ENCODE measurements at places on chromosomes 12 and 14.

DNA sequence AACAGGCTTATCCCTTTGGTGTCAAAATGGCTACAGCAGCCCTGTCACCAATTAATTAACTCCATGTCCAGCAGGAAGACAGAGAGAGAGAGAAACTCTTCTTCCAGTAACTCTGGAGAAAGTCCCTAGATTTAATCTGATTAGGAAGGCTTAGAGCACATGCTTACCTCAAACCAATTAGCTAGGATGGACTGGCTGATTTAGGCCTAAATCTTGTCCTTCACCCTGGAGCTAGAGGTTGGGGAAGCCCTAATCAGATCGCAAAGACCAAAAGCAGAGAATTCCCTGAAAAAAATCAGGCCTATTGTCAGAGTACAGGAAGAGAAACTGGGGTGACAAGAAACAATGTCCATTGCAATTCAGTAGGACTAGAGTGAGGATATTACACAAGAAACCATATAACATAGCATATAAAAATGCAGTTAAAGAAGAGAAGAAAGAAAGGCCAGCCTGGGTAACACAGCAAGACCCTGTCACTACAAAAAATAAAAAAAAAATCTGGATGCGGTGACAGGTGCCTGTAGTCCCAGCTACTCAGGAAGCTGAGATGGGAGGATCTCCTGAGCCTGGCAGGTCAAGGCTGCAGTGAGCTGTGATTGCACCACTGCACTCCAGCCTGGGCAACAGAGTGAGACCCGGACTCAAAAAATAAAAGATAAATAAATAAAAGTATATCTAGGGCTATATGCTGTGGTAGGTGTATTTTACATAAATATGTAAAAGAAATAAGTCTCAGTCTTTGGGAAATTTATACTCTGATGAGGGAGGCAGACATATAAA lies 34.9 kb upstream of the TUBA1A start:
- DNase-seq: no peak

DNA sequence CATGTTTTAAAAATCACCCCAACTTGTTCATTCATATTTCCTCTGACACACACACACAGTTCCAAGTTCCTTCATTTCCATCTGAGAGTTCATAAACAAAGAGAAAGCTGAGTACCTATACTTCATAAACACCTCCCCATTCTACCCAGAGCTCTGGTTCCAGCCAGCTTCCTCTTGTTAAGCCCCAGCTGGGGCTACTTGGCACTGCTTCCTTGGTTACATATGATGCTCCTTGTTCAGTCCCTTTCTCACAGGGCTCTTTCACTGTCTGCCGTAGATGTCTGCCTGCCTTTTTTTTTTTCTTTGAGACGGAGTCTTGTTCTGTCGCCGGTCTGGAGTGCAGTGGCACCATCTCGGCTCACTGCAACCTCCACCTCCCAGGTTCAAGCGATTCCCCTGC lies 77.5 kb downstream of the COX16 start:
- DNase-seq: no peak

DNA sequence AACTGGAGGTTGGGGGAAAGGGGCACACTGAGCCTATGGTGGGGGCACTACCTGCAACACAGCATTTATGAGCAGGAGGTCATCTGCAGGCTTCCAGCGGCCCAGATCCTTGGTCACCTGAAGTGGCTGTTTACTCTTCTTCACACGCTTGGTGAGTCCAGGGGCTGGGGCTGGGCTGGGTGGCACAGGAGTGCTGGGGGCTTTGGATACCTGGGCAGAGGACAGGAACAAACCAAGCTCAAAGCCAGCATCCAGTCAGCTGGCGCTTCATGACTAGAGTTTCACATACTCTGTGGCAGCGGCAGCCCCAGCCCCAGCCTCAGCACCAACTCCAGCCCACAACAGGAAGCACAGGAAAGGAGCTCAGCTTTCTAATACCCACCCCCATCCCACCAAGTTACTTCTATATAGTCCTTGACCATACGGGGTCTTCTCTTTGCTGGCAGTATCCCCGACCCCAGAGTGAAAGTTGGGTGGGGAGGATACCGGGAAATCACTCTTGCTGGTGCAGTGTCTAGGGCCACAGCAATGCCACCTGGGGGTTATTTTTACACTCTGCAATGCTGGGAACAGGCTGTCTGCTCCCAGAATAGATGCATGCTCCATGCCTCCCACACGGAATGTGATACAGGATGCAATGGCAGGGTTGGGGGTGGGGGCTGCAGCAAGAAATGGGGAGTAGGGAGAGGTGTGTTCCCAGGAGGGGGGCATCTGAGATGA lies 3.1 kb downstream of the MCRS1 start:
- DNase-seq: no peak

DNA sequence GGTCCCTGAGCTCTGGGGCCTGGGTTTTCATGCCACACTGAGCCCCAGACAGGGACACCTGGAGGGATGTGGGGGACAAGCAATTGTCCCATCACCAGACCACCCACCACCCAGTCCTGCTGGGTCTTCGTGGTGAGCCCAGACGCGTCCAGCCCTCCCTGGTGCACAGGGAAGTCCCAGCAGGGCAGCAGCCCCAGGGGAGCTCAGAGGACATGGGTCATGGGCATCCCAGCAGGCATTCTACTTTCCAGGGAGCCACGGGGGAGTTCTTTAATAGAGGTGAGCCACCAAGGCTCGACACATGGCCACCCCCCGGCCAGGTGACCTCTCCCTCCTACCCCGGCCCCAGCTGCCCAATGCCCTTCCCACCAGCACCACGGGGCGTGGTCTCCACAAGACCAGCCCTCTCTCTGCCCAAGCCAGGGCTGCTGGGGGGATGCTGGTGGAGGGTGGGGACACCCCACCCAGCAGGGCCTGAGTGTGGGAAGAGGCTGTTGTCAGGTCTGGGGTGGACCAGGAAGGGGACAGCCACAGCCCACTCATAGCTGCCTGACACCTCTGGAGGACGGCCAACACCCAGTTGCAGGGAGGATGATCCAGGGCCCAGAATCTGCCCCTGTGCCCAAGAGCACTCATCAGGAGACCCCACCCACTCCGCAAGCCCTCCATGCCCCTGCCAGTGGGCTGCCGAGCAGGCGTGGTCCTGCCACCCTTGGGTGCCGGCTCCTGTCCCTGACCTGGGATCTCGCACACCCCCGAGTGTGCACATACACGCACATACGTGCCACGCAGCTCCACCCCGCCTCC lies 14.1 kb downstream of the AKT1 start:
- no peak for DNase-seq

DNA sequence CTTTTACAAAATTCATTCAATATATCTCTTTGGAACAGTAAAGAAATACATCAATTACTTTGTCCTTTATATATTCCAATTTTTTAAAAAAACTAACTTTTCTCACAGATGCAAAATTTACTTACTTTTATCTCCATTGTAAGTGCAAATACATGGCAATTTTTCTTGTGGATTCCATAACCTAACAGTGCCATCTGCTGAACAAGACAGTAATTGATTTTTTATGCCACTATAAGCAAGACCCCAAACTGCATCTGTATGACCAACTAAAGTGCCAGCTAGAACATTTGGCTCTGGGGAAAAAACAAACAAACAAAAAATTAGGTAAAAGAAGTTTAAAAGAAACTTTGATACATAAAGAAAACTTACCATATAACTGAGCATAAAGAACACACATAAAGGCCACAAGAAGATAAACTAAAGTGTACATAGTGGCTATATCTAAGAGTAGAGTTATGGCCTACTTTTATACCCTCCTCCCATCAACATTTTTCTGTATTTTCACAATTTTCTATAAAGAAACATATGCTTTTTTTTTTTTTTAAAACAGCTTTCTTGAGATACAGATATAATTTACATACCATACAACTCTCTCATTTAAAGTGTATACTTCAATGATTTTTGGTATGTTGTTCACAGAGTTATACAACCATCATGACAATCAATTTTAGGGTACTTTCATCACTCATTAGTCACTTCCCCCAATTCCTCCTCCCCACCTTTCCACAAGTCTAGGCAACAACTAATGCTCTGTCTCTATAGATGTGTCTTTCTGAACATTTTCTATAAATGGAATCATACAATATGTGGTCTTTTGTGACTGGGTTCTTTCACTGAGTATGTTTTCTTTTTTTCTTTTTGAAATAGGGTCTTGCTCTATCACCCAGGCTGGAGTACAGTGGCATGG lies 32.6 kb downstream of the COCH start:
- no peak for DNase-seq

DNA sequence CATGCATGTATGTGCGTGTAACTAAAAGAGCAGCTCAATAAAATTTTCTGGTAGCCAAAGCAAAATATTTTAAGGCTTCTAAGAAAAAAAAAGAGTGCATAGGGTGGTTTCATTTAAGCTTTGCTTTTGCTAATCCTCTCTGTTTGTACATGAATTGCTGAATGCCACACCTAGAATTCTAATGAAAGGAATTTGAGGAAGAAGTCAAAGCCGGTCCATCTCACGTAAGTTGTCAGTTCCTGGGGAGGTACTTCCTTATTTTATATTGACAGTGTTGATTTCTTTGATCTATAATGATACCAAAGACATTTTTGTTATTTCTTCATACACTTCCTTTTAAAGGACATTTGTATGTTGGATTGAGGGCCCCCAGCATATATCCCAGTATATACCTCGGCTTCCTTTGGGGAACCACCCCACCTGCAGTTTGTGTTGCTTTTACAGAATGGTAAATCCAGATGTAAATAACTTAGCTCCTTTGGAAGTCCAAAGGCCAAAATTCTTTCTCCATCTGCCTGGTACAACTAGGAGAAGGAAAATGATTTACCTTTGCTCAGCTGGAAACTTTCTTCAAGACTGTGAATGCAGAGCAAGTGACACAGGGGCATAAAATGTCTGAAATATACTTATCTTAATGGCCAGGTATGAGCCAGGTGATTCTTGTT lies 420.9 kb upstream of the ATP2B1 start:
- no peak for DNase-seq

GRCh38 chr12:89507015-89507824 lies 17.4 kb downstream of the GALNT4 start:
- no peak for DNase-seq

GRCh38 chr12:56931474-56931978 lies 2.7 kb downstream of the SDR9C7 start:
- no peak for DNase-seq

GRCh38 chr12:56661560-56661959 lies 15.8 kb upstream of the ATP5F1B start:
- no peak for DNase-seq

DNA sequence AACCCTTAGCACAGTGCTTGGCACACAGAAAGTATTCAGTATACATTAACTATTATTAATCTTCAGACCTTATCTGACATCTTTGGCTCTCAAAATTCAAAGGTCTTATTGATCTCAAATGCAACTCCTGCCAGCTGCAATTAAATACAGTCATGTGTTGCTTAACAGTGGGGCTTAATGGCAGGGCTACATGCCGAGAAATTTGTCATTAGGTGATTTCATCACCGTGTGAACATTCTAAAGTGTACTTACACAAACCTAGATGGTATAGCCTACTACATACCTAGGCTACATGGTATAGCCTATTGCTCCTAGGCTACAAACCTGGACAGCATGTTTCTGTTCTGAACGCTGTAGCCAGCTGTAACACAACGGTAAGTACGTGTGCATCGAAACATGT lies 156.3 kb upstream of the TMCC3 start:
- DNase-seq: no peak

DNA sequence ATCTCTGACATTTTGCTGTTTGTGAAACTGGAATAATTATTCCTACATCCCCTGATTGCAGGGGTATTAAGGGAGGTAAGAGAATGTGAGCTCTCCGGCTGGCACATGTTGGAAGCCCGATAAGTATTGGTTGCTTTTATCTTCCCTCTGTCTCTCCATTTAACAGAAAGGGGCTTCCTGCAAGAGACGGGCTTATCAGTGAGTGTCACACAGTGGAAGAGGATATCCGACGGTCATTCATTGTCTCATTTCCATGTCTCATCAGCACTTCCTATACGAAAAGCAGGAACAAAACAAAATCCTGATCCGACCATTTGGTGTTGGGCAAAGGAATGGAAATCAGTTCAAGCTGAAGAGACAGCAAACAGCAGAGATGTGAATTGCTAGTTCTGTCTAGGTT lies 10.7 kb downstream of the DYRK4 start:
- no peak for DNase-seq

- no peak for DNase-seq
Measured at GRCh38 chr12:70598467-70599193, 38.6 kb downstream of the PTPRB start.

- no peak for DNase-seq
Measured at GRCh38 chr12:38813923-38814322, 91.5 kb downstream of the CPNE8 start.

DNA sequence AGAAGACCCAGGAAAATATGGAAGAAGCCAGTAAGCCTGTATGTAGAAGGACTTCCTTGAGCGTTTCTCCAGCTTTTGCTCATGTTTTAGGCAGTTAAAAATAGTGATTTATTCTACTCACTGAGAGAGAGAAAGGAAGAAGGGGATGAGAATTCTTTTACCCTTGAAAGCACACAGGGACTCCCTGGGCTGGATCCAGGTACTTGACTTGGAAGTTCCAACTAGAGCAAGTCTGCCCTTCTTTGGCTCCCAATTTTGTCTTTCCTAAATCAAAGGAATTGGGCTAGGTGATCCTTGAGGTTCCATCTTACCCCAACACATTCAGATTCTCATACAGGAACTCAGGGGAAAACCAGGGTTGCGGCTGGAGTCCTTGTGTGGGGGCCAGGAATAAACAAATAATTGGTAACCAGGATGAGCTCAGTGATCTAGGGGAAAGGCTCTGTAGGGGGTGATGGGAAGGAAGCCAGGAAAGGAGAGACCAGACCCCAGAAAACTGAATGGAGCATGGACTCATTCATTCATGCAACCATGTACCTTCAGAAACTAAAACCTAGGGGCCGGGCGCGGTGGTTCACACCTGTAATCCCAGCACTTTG lies 11.5 kb upstream of the ITGA5 start:
- no peak for DNase-seq

DNA sequence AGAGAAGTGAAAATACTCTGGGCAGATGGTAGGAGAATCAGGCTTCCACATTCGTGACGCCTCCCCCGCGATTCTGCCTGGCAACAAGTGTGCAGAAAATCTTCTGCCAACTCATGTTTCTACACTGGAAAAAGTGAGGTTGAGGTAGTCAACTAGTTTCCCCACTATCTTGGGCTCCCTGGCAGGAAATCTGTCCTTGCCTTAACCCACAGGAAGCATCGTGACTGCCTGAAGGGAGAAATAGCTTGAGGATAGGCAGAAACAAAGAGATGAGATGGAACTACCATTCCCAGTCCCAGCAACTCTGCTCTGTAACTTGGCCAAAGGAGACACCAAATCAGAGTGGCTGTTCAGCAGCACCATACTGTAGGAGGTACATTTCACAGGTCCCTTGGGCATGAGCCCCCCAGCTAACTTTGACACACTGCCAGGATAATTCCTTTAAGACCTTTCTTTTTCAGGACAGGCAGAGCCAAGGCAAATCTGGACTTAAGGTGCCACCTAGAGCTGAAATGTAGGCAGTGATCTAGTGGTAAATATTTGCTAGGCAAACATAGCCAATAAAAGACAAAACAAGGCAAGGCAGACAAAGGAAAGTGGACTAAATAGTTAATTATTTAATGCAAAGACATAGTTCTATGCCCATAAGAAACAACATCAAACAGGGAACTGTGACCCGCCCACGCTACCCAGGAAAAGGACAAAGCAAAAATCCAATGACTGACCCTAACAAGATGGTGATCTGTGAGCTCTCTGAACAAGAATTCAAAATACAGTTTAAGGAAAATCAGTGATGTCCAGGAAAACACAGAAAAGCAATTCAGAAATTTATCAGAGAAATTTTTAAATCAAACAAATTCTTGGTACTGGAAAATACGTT lies 205.1 kb downstream of the PTPRO start:
- no peak for DNase-seq

GRCh38 chr12:82682326-82682725 lies 4.4 kb upstream of the TMTC2 start:
- DNase-seq: no peak

Measured in effector CD4-positive, alpha-beta T cell (primary cell).